ENCODE measurements at places on chromosomes 12 and 14.

- DNase-seq, result no peak
Measured at GRCh38 chr14:22476005-22476751, 112.8 kb downstream of the DAD1 start.

DNA sequence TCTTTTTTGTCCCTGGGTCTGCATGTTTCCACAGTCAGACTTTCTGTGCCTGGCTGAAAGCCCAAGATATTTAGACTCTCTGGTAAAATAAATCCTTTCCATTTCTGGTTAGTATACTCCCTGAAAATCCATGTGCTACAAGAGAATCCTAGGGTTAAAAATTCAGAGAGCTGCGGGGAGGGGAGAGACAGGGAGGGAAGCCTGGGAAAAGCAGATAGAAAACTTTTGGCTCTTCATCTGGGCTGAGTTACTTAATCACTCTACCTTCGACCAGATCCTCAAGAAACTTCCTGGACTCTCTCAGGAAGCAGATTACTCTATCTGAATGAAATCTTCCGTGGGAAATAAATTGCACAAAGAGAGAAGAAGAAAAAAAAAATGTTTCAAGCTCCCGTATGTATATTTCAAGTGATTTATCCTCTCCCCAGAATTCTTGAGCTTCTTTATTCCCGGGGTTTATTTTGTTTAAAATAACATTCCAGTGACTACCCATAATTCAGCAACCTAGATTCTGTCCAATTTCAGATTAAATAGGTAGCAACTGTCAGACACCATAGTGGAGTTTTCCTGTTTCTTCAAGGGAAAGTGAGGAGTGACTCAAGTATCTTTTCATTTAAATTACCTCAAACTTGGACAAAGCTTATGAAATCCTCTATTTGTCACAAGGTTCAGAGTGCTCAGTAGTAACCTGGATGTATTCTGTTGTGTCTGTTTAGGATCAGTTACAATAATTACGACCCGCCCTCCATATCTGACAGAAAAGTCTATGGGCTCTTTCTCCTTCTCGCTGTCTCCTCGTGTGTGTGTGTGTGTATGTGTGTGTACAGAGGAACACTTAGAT, 163.7 kb downstream of the MYRFL start:
- DNase-seq, result no peak

DNA sequence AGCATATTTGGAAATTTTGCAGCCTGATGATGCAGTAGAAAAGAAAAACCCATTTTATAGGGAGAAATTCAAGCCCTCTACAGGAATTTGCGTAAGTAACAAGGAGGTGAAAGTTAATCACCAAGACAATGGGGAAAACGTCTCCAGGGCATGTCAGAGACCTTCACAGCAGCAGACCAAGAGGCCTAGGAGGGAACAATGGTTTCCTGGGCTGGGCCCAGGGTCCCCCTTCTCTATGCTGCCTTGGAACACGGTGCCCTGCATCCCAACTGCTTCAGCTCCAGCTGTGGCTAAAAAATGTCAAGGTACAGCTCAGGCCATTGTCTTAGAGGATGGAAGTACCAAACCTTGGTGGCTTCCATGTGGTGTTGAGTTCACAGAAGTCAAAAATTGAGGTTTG, 6.5 kb upstream of the KRT6C start:
- no peak for DNase-seq

- DNase-seq, result no peak
Measured at GRCh38 chr12:48182631-48183030, 813 bp upstream of the CCDC184 start.

DNA sequence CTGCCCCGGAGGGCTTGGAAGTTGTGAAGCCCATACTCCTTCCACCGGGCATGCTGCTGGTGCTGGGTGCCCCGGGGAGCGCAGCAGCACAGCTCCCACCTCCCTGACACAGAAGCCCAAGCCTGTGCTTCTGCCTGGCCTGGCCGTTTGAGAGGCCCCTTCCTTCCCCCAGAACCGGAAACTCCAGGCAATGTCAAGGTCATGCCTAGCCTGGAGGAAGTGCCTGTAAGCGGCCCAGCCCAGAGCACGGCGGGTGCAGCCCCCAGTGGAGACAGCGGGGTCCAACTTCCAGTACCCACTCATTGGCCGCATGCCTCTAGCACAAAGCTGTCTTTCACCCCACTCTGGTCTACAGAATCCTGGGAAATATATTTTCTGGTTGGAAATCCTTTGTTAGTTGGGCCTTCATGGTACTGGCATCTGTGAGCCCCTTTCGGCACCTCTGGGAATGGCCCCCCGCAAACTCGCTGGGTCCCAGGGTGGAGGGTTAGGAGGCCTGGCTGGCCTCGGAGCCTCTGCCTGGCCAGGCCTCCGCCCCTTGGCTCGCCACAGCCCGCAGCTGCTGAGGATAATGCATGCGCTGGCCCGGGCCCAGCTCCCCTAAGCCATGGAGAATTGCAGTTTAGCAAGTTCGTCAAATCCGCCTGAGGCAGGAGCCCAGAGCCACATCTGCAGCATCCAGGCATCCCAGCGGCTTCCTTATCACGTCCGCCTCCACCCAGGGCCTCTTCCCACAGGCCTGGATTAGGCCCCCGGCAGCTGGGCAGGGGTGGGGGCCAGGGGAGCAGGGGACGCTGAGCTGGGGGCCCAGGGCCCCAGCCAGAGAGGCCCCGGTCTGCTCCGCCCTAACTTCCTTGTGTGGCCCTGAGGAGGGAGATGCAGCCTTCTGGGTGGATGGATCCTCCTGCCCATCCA, 48.9 kb upstream of the DLK1 start:
- DNase-seq, result no peak

DNA sequence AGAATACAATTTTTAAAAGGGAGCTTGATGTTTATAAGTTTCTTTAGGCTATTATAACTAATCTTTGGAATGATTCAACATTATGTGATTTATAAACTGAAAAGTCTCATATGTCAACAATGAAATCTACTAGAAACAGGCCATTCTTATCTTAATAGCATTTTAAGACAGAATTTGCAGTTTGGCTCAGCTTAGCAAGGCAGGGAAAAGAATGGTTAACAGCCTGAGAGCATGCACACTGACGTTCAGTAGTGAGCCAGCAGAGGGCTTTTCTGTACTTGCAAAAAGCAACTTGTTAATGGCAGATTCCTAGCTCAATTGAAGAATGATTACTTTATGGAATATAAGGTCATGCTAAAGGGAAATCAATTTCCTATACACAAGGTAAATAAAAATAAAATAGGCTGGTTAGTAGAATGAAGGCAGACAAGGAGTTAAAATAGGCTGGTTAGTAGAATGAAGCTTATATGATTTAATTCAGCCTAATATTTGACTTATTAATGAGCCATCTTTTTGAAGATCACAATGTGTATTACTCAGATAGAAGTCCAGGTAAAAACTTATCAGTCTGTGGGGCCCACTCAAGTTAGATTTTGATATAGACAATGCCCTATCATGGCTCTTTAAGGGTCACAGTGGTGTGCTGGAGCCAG, 95.9 kb downstream of the OTOGL start:
- no peak for DNase-seq

GRCh38 chr12:70367258-70368141, 1.4 kb downstream of the KCNMB4 start:
- no peak for DNase-seq

- DNase-seq, result no peak
Measured at GRCh38 chr12:94318181-94318580, 141.5 kb downstream of the CEP83 start.

DNA sequence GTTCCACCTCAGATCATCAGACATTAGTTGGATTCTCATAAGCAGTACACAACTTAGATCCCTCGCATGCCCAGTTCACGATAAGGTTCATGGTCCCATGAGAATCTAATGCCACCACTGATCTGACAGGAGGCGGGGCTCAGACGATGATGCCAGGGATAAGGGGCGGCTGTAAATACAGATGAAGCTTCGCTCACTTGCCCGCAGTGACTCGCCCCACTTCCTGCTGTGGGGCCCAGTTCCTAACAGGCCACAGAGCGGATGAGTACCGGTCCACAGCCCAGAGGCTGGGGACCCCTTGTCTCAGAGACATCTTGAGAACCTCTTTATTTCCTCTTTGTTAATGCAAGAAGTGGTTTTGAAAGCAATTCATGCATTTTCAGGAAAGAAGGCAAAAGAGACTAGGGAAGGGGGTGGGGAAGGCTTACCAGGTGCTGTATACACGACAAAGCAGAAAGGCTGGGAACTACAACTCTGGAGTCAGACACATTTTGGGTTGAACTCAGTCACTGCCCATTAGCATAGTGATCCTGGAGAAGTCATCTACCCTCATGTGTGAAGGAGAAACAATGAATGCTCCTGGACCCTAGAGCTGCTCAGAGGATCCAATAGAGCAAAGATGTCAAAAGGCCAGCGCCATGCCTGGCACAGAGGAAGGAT, 68.7 kb downstream of the EID3 start:
- no peak for DNase-seq

GRCh38 chr12:109832541-109833306, 474 bp downstream of the TRPV4 start:
- no peak for DNase-seq

GRCh38 chr14:68079941-68080697, 260.5 kb downstream of the RAD51B start:
- DNase-seq, result no peak

DNA sequence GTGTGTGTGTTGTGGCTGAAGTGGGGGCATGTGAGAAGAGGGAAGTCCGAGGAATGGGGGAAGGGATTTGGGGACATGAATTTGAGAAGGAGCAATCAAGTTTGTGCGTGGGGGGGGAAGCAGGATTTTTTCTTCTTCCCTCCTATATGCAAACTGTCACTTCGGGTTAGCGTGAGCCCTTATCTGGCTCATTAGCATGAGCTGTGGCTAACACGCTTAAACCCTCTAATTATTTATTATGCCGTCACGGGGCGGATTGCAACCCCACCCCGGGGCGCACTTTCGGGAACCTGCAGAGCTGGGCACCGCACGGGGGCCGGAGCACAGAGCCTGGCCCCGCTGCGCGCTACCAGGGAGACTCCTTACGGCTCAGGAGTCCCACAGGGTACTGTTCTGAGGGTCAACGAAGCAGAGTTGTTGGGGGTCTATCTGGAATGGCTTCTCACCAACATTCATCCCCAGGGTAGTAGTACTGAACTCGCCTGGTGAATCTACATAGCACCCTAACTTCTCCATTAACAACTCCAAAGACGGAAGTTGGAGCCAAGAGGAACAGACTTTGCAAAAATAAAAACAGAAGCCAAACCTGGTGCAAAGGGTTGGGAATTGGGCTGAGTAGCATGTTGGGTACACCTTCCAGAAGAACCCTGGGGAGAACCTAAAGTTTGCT, 6.4 kb upstream of the ASCL1 start:
- DNase-seq, result no peak

GRCh38 chr12:6774499-6775062, 2.3 kb downstream of the LAG3 start:
- DNase-seq, result no peak

DNA sequence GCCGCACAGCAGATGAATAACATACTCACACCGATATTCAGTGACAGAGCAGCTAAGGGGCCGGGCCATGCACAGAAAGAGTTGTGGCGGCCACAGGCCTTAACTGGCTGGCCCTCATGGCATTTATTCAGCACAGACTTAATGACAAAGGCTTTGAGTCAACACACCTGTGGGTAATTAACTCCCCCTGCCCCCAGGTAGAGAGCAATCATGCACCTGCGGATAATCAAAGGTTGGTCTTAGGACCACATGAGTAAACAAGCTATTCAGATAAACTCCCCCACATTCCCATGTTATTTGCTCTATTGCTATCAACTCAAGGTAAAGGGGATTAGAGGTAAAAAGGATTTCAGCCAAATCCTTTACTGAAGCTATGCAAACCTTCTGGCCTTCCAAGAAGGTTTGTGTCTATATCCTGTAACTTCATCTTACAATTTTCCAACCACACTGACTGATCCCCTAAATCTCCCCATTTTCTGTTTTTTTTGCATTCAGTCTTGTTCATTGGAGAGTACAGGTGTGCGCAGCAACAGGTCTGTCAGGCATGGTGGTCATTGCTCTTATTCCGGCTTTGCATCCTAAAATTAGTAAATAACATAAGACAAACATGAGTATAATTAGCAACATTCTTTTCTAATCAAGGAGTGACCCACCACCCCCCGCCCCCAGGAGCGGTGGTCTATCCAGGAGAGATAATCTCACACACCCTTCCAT, 16.9 kb upstream of the BLTP3B start:
- no peak for DNase-seq

DNA sequence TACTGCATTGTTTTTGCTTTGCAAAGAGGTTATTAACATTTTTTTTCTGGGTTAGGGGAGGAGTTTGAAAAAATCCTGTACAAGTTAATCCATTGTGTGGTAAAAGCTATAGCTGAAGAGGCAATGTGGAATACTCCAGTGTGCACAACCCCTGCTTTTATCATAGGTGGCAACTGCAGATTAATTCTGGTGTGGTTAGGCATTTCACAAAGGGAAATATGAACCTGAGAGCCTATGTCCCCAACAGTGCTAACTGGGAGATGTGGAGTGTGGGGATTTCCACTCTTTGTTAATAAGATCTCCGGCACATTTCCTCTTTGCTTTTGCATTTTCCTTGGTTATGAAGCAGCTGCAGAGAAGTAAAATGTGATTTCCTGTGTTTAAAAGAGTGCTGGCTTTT, 33.6 kb downstream of the PRORP start:
- no peak for DNase-seq

GRCh38 chr12:115377779-115378178, 693.8 kb upstream of the TBX3 start:
- no peak for DNase-seq

- no peak for DNase-seq
Measured at GRCh38 chr14:90281261-90281660, 24.9 kb downstream of the PSMC1 start.

DNA sequence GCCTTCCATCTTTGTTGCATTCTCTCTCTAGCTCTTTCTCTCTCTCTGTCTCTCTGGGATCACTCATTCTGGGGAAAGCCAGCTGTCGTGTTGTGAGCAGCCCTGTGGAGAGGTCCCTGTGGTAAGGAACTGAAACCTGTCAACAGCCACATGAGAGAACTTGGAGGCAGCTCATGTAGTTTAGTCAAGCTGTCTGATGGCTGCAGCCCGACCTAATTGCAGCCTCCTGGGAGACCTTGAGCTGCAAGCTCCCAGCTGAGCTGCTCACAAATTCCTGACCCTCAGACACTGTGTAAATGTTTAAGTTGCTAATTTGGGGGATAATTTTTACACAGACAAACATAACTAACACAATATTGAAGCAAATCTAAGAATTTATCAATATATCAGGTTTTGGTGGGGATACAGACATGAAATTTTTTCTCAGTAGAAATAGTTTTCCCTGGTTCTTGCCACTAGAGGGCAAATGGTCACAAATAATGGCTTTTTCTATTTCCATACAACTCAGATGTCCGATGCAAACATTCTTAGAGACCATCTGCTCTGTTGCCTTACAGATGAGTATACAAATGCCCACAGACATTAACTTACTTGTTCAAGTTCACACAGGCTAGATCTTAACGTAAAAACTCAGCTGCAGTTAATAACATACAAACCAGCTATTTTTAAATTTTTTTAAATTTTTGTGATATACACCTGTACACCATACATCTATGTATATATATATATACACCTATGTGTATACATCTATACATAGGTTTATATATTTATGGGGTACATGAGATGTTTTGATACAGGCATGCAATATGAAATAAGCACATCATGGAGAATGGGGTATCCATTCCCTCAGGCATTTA, 15.5 kb upstream of the KRR1 start:
- DNase-seq, result no peak
